ENCODE measurements at places on chromosomes 3 and 15.

DNA sequence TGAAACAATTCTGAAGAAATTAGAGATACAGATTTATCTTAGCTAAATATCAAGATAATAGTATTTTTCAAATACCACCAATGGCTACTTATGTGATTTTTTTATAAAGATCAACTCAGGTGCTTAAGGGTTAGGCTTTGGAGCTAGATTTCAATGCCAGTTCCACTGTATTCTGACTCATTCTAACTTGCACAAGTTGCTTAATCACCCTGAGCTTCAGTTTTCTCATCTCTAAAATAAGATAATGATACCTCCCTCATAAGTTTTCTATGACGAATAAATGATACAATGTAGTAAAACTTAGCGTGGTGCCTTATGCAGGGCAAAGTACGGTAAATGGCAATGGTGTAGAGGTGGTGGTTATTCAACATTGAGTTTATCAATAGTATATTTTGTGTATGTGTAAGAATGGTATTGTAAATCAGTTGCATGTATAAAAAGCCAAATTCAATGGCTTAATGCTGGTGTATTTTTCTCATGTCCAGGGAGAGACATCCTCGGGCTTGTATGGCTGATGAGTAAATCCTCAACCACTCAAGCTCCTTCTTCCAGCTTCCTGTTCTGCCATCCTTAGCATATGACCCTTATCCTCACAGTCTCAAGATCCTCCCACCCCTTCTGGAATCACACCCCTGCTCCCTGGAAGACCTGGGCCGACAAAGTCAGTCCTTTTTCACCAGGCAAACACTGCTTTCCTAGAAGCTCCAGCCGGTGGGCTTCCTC lies 505.9 kb upstream of the CFAP20DC start:
- no peak for DNase-seq

DNA sequence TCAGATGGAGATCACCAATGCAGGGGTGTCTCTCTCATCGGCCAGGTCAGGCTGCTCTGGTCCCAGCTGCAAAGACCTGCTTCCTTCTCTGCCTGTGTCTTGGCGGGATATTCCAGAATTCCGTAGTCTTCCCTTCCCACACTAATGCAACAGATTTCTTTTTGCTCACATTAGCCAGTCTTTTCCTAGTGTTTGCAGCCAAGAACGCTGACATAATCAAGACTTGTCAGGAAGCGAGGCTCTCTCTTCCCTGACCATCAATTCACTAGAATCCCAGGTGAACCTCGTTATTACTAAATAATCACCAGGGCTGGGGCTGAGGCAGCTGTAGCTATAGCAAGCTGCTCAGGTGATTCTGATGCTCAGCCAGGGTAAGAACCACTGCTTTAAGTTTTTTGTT lies 43.2 kb upstream of the ACKR4 start:
- no peak for DNase-seq

- DNase-seq, result no peak
Observed at GRCh38 chr15:34847598-34847997, 52.2 kb upstream of the ACTC1 start.

- DNase-seq, result no peak
Observed at GRCh38 chr3:52870471-52870870, 26.9 kb downstream of the STIMATE start.

DNA sequence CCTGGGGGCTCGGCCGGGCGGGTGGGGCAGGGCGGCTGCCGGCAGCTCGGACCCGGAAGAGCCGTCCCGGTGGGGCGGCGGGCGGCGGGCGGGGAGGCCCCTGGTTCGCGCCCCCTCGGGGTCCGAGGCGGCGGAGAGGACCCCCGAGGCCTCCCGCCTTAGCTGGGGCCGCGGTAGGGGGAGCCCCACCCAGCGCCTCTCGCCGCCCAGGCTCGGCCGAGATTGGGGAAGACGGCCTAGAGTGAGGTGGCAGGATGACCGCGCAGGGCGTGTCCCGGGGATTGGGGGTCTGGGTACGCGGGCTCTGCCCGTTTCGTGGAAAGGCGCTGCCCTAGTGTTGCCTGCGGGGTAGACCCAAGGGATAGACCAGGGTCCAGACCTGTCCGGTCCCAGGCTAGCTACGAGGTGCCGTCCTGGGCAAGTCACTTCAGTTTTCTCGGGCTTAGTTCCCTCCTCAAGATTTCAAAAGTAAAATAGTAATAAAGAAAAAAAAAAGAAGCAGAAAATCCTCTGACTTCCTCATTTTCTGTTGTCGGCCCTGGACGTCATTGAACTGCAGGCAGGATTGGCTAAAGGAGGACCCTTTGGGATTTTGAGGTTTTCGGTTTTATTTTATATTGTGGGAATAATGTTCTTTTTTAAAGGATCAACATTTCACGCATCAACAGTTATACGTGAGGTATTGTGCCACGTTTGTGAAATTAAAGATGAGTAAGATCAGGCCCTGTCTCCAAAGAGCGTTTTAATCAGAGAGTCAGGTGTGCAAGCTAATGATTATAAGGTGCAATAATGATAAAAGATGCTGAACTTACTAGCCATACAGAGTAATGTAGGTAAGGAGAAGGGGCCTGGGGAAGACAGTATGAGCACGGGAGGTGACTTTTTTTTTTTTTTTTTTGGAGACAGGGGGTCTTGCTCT lies 679 bp downstream of the IQGAP1 start:
- DNase-seq, result peak; percentile 91

GRCh38 chr3:43764056-43764455 lies 73.3 kb downstream of the ABHD5 start:
- DNase-seq, result no peak

- no peak for DNase-seq
Observed at GRCh38 chr3:149542375-149543312, 68.1 kb downstream of the TM4SF4 start.

GRCh38 chr3:105594219-105594618 lies 227.5 kb downstream of the ALCAM start:
- no peak for DNase-seq

DNA sequence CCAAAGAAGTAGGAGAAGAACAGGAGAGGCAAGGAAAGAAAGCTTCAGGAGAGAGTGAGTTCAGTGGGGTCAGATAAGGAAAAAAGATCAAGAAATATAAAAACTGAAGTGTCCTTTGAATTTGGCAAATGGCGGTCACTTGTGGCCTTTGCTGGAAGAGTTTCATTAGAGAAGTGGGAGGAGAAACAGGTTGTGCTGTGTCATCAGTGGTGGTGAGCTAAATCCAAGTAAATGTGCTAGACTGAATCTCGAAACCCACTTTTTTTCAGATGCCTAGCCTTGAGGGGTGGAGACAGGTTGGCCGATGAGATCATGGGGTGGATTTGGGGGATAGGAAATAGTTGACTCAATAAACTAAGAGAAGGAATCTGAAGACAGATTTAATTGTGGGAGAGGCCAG lies 43.7 kb downstream of the CHRD start:
- DNase-seq, result no peak

DNA sequence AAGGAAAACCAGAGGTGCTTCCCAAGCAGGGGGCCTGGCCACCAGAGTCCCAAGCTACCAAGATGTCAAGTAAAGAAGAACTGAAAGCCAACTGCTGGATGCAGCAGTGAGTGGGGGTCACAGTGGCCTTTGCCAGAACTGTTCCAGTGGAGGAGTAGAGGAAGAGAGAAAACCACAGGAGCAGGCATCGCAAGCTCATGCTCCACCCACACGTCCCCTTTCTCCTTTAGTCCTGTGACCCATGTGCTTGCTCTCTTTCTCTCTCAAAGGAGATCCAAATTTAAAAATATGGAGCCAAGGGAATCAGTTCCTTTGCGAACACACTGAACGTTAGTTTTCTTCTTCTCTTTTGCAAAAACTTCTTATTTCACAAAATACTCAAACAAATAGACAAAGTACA lies 12.4 kb upstream of the ABHD2 start:
- DNase-seq, result no peak

- no peak for DNase-seq
Observed at GRCh38 chr15:35102186-35102585, 17.1 kb upstream of the NANOGP8 start.

GRCh38 chr15:73585871-73586654 lies 47.1 kb downstream of the NPTN start:
- DNase-seq, result no peak

- no peak for DNase-seq
Observed at GRCh38 chr3:47747558-47747957, 34.1 kb downstream of the SMARCC1 start.

DNA sequence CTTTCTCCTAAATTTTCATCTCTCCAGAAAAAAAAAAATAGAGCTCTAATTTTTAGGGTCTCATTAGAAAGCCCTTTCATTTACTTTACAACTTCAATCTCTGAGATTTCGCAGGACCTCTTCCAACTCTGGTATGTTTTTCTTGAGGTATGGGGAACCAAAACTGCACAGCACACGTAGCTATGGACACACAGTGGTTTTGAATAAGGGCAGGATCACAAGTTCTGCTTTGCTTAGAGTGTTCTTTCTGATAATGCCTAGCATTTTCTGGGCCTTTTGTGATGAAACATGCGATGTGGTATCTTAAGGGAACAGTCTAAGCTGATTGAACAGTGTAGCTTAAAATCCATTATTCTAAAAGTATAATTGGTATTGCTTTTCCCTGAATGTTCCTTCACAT lies 25.3 kb downstream of the ZNF592 start:
- DNase-seq, result no peak

- DNase-seq, result no peak
Observed at GRCh38 chr15:85639752-85640381, 154.9 kb downstream of the KLHL25 start.

Measured in coronary artery (tissue), 2 donors.